Suprapubic skin (tissue), 4 donors: ENCODE measurements at places on chromosomes 11 and 22.

DNA sequence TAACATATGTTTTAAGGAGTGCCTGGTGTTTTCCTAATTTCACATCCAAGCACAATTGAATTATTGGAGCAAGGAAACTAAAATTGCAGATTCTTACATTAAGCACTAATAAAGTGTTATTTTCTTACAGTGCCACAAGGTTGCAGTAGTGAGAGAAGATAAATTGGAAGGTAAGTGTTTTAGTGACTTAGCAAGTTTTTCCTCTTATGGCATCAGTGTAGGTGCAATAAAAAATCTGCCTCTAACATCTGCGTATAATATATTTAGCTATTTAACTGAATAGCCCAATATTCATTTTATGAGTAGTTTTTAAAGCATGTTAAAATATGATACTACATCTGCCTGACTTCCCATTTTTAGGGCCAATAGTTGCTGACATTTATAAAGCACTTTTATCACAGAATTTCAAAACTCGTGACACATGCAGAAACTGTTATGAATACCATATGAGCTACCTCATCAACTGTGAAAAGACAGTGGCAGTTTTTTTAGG lies 19.0 kb downstream of the POLD3 start:
- DNase-seq, result no peak

GRCh38 chr22:30459181-30460052 lies 12.4 kb downstream of the SEC14L3 start:
- no peak for DNase-seq

DNA sequence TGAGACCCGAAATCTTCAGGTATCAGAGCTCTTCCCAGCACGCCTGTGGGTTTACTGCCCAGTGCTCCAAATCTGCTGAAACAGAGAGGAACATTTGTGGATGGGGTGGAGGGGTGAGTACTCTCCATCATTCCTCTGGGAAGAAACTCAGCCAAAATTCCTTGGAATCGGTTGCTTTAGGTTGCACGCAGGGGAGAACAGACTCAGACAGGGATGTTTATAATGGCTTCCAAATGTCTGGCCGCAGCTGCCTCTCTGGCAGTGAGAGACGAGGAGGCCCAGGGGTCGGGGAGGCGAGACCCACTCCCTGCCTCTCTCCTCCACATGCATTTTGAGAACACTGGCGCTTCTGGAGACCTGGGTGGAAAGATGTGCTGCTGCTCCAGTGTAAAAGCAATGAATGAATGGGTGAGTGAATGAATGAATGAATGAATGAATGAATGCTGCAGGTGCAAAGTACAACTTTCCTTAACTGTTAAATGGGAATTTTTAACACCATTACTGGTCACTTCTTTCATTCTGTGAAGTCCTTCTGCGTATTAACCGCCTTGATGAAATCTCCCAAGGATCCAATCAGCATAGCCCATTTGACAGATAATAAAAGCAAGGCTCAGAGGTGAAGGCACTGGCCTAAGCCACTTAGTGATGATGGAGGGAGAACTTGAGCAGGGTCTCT lies 437.4 kb downstream of the MIAT start:
- DNase-seq, result no peak

- DNase-seq, result no peak
Measured at GRCh38 chr11:67483831-67484665, 1.2 kb downstream of the AIP start.

DNA sequence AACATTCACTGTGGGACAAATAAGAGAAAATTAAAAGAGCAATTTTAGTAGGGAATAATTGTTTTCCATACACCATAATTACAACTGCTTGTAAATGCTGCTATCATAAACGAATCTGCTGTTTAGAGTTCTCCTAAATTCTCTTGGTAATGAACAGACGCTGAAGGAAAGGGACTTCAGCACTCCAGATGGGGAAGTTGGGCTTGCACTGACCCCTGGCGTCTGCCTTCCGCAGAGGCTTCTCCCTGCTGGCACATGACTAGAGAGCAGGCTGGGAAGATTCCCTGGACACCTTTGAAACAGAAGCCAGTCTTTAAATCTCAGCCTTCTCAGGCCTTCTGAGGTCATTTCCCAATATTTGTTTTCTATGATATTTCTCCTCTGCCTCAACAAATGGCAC lies 84.1 kb downstream of the NXPE2 start:
- peak; percentile 82 for DNase-seq
